ENCODE measurements at places on chromosomes 1 and 21.

- DNase-seq, result no peak
Observed at GRCh38 chr1:92038695-92039346, 9.0 kb downstream of the EPHX4 start.

DNA sequence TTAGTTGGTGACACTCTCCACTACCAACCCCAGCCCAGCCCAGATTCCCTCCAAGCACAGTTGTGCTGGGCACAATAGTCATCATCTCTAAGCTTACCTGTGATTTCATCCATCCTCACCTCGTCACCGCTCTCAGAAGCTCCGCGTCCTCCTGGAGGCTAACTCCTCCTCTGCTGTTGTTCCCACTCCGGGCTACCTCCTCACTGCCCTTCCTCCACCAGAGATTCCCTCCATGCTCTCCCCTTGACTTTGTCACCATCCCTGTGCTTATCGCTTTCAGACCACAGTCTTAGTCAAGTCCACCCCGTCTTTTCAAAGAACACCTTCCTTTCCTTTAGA lies 47.0 kb upstream of the KIF26B start:
- no peak for DNase-seq

GRCh38 chr1:207079706-207080241 lies 8.9 kb upstream of the C4BPB start:
- DNase-seq, result no peak

GRCh38 chr1:230077436-230078213 lies 10.6 kb downstream of the GALNT2 start:
- DNase-seq, result no peak

- DNase-seq, result peak; percentile 43
Observed at GRCh38 chr1:27136998-27137542, 17.9 kb downstream of the SLC9A1 start.

GRCh38 chr1:189563784-189564183 lies 913.9 kb downstream of the BRINP3 start:
- DNase-seq, result no peak

GRCh38 chr1:164830628-164831027 lies 271.6 kb downstream of the PBX1 start:
- DNase-seq, result no peak

- no peak for DNase-seq
Observed at GRCh38 chr21:41662761-41663160, 104.1 kb downstream of the RIPK4 start.

DNA sequence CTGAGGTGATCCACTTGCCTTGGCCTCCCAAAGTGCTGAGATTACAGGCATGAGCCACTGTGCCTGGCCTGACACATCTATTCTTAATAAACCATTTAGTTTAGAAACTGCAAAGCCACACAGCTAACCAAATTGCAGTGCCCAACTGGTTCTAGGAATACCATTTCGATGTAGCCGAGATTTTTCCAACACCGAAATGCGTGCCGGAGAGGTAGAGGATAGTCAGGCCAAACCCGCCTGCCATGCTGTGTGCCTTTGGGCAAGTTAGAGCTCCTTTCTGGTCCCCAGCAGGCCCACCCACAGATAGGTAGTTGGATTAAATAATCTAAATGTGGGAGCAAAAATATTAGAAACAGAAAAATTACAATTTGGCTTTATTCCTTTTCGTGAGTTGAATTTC lies 254.4 kb downstream of the FOXD2 start:
- DNase-seq, result no peak

GRCh38 chr1:9626201-9626608 lies 25.3 kb upstream of the PIK3CD start:
- no peak for DNase-seq

DNA sequence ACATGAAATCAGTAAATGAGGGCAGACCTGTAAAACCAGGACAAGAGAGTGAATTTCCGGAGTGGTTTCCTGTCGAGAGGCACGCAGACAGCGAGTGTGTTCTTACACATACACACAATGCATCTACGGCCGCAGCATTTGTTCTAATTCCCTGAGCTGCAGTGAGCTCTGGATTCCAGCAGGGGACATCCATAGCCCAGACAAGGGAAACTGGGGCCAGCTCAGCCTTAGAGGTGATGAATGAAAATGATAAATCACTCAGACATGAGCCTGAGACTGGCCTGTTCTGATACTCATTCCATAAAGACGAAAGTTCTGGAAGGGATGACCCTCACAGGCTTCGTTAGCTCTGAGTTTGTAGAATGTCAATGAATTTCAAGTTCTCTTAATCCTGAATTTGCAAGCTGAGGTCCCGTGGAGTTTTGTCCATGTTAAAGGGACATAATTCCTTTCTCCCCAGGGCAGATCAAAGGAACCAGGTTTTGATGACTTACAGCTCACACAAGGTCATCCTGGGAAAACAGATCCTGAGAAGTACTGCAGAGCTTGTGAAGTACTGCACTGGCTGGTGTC lies 207.9 kb upstream of the C1orf87 start:
- DNase-seq, result no peak

- no peak for DNase-seq
Observed at GRCh38 chr1:181531951-181532600, 48.8 kb downstream of the CACNA1E start.

GRCh38 chr1:171636141-171636540 lies 14.1 kb downstream of the MYOCOS start:
- DNase-seq, result no peak

GRCh38 chr1:42479621-42480020 lies 16.5 kb downstream of the CCDC30 start:
- DNase-seq, result no peak

DNA sequence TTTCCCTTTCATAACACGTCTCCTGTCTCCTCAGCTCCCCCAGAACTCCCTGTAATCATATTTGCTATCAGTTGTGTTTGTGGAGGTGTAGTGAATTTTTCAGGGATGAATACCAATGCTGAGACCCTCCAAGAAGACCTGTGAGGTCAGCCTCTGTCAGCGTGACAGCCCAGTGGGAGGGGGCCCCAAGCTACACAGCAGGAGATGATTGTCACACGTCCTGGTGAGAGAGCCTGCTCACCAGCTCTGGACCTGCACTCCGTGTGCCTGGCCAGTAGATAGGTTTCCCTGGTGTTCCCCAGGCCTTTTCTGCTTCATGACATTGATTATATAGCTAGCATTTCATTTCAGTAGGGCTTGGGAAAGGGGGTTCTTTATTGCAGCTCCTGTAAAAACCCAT lies 421.5 kb downstream of the KIF26B start:
- no peak for DNase-seq

DNA sequence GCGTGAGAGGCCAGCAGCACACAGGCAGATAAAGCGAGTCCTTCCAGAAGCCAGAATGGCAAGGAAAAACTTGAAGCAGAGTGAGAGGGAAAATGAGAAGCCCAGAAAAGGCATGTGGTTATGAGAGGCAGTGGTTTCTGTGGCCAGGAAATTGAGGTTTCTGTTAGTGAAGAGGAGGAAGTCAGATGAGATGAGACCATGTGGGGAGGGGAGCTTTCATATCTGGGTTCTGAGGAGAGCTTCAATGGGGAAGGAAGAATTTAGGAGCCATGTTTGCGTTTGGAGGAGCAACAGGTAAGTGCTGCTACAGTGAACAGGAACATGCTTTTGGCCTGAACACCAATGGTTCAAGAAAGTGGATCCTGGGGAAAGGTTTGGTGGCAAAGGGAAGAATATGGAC lies 6.1 kb upstream of the CD1A start:
- DNase-seq, result peak; percentile 0

DNA sequence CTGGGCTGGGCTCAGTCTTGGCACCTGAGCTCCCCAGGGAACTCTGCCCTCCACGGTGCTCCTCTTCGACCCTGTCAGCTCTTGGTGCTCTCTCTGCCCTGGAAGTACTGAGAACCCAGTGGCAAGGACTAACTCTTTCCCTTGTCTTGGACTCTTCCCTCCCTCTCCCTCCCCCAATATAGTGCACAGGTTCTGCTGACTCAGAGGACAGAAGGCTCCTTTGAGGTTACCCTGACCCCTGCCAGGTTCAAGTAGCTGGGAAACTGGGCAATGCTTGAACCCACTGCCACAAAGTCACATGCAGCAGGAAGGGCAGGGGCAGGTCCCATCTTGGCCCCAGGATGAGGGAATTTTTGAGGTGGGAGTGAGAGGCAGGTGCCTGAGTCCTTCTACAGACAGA lies 20.3 kb downstream of the KCNQ4 start:
- DNase-seq, result no peak

DNA sequence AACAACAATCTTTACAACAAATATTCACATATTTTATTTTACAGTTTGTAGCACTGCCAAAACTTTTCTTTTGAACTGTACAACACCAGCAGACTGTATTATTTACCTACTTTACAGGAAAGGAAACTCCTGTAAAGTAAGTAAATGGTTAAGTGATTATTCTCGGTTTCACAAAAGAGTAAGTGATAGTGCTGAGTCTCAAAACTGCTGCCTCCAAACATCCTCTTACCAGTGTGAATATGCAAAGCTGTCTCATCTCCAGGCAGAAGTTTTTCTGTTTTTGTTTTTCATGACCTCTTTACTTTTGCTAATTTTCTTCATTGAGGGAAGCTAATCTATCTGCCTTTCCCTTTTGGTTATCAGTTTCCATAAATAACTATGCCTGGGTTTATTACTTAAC lies 286.7 kb downstream of the SRGAP2C start:
- DNase-seq, result no peak

DNA sequence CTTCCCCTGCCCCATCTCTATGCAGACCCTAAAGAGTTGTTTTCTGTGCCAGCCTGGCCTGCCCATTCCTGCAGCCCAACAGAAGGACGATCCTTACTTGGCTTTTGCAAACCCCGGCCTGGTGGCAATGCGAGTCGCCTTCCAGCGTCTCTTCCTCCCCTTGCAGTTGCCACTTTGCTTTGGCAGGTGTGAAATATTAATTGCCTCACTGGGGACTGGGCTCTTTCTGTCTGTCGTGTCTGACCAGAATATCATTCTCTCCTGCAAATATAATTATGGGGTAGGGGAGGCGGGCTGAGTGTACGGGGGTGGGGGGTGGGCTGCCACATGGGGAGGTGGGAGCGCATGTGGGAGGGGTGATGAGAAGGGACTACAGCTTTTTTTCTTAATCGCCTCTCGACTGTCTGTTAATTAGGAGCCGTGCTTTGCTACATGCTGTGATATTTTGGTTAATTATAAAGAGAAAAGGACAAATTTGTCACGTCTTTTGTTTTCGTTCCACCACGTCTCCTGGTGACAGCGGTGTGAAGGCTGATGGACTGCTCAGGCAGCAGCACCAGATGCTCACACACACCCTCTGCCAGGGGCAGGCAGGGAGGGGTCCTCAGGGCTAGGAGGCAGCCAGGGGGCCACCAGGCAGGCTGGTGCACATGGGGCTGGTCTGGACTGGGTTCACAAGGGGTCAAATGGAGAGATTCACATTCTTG lies 80.1 kb upstream of the CD34 start:
- no peak for DNase-seq

DNA sequence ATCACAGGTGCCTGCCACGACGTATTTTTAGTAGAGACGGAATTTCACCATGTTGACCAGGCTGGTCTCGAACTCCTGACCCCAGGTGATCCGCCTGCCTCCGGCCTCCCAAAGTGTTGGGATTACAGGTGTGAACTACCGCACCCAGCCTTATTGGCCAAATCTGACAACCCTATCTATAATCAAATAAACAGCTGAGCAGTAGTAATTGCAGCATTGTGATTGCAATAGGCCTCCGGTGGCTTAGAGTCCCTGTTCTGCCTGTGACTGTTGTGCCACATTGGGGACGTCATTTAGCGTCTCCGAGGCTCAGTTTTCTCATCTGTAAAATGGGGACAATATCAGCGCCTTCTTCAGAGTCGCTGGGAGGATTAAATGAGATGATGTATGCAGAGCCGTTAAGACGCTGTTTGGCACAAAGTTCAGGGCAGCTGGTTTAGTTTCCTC lies 569 bp upstream of the CAPN2 start:
- DNase-seq, result no peak

- no peak for DNase-seq
Observed at GRCh38 chr21:39178421-39178820, 4.8 kb downstream of the PSMG1 start.

- DNase-seq, result no peak
Observed at GRCh38 chr1:175969231-175969630, 225.8 kb upstream of the TNR start.

GRCh38 chr1:111833334-111833733 lies 77.6 kb downstream of the DDX20 start:
- DNase-seq, result no peak

- DNase-seq, result no peak
Observed at GRCh38 chr21:34817821-34818661, 149.2 kb downstream of the CLIC6 start.

- DNase-seq, result no peak
Observed at GRCh38 chr1:16153999-16154673, 1.7 kb downstream of the EPHA2 start.

DNA sequence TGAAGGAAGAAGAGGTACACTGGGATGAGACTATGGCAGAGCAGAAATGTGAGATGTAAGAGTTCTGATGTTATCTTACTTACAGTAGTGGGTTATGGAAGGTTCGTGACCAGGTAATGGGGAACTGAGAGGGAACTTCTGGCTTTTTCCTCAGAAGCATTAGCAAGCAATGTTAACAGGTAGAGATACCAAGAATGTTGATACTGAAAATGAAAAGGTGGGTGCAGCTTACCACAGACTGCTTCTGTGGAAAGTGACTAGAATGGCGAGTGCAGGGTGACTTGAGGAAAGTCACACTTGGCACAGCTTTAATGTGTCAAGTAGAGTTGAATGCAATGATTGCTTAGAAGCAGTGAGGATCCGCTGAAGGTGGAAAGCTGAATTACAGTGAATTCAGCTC lies 70.8 kb downstream of the PLA2G4A start:
- DNase-seq, result no peak

DNA sequence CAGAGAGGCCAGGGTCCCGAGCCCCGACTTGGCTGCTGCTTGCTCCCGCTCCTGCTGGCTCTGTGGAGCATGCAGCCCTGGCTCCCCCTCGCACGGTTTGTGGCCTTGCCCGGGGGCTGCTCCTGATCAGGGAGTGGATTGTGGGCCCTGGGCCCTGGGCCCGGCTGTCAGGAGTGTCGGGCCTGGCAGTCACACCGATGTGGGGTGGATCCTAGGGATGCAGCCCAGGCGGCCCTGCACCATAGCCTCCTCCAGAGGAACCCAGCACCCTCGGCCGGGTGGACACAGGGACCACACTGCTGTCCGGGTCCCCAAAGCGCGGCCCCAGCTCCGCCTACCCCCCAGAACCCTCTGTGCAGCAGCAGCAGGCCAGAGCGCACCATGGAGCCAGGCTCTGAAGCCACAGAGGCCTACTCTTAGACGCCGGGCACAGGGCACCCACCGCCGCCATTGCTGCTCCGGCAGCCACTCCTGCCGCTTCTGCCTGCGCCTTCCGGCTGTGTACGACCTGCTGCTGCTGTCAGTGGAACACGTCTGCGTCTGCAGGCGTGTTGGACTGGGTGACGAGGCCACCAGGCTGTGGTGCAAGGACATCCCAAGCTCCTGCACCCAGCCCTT lies 9.4 kb downstream of the SLX9 start:
- no peak for DNase-seq

- DNase-seq, result no peak
Observed at GRCh38 chr1:160156361-160156760, 5.0 kb downstream of the ATP1A4 start.
